ENCODE measurements at places on chromosomes 7 and 10. TPM values are rescaled to one million over a fixed set of nuclear protein-coding genes. Genes with fewer than 3 reads are reported as not detected.

GALNT17 gene
- 32.0 TPM for polyA plus RNA-seq

LYZL1 gene
- not detected for polyA plus RNA-seq

RELN gene
- 10.6 TPM for polyA plus RNA-seq

MKX gene
- polyA plus RNA-seq: 4.2 TPM

ITIH5 gene
- not detected for polyA plus RNA-seq

LIPJ gene
- not detected for polyA plus RNA-seq

TFPI2 gene
- not detected for polyA plus RNA-seq

CNTNAP2 gene
- polyA plus RNA-seq: 21.3 TPM

BICC1 gene
- not detected for polyA plus RNA-seq

NPC1L1 gene
- polyA plus RNA-seq: not detected

GOLGA7B gene
- 5.9 TPM for polyA plus RNA-seq

LRRC4 gene
- 3.0 TPM for polyA plus RNA-seq
